ENCODE measurements at places on chromosomes 6 and 20.

DNA sequence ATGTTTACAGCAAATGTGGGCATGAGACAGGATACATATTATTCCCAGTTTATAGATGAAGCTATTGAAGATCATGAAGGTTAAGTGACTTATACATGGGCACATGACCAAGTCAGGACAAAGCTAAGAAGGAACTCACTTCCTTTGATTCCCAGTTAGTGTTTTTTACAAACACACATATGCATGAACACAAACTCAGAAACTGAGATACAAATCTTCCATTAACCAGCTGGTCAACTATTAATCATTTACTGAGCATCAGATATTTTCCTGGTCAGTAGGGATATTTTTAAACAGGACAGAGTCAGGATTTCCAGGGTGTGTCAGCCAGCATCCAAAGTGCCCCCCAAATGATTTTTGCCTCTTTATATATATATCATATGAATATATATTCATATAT, 222.2 kb downstream of the OGFRL1 start:
- no peak for DNase-seq

- DNase-seq: no peak
These were observed 15.1 kb downstream of the ACSS1 start for GRCh38 chr20:25042531-25043498.

DNA sequence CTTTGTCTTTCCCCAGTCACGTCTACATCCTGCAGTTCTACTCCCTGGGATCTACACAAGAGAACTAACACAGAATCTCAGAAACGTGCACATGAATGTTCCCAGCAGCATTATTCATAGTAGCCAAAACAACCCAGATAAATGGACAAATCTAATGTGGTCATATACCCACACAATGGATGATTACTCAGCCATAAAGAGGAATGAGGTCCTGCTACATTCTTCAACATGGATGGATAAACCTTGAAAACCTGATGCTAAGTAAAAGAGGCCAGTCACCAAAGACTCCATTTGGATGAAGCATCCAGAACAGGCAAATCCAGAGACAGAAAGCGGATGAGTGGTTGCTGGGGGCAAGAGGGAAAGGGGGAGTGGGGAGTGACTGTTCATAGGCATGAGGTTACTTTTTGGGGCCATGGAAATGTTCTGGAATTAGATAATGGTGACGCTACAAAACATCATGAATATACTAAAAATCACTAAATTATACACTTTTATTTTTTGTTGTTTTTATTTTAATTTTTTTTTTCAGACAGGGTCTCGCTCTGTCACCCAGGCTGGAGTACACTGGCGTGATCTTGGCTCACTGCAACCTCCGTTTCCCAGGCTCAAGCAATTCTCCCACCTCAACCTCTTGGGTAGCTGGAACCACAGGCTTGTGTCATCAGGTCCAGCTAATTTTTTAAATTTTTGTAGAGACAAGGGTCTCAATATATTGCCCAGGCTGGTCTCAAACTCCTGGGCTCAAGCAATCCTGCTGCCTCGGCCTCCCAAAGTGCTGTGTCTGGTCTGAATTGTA, 50.8 kb upstream of the DSN1 start:
- no peak for DNase-seq

DNA sequence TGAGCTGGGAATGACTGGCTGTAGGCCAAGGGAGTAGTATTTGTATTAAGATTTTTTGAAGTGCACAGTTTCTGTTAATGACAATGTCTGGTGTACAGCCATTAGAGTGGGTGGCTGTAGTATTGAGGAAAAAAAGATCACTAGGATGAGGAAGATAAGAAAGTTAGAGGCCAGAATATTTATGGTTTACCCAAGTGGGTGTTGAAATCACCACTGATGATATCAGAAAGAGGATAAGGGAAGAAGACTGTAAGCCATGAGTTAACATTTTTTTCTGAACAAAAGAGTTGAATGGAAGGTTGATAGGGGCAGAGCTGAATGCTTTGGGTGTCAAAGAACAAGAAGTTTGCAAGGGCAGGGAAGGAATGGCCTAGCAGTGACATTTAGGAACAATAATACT, 104.7 kb downstream of the PRDM13 start:
- DNase-seq: no peak

DNA sequence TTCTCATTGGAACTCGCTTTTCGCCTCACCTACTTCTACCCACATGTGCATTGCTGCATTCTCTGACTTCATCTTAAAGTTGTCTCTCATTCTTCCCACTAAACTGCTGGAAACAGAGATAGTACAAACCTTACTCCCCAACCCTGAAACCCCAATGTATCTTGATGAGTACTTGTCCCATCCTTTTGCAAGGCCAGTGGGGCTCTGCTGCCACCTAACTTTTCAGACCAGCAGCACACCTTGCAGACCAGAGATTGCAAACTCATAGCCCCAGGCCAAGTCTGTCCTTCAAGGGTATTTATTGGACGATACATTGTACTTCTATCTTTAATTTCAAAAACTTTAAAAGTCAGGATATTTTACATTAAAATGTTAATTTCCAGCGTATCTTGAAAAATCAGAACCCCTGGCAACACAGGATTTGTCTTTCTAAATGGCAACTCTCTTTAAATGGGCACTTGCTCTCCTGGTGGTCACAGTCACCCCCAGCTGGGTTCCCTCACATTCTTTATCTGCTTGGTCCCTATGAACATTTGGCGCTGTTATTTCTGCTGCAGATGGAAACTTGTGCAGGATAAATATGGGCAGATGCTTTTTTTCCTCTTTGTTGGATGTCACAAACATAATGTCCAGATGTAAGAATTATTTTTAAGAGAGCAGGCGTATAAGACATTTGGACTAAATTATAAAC, 83.9 kb downstream of the SOD2 start:
- no peak for DNase-seq

GRCh38 chr6:7140631-7141378, 33.0 kb downstream of the RREB1 start:
- DNase-seq: peak; percentile 65

Measured in stimulated activated CD8-positive, alpha-beta memory T cell treated with anti-CD3 and anti-CD28 coated beads, Interleukin-4, amount 100 ng/mL, for 1 hour (primary cell).